NCI-H1048 (cell line): ENCODE measurements at places on chromosomes 5 and 9.

GRCh38 chr5:111224561-111225345 lies 569 bp downstream of the CAMK4 start:
- DNase-seq, result no peak

DNA sequence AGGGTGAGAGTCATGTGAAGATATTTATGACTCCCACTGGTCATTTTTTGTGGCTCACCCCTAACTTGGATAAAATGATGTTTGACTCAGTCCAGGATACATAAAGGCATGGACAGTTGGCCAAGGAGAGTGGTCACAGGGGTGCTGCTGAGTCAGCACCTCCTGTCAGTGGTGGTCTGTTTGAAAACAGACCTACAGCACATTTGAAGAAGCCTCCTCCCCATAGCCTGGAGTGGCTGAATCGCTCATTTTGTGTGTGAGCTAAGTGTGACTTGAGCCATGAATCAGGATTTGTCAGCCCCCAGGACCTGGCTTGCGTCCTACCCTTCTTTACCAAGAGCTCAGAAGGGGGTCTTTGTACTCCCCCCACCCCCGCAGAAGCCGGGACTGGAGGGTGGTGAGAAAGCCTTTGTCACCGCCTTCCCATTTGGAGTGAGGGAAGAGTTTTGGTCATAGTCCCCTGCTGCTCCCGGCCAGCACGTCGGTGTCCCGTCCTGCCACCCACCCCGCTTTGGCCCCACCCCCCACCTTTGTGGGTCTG lies 35.6 kb downstream of the TRIO start:
- DNase-seq, result no peak

- DNase-seq, result no peak
Measured at GRCh38 chr5:53479590-53480415, 626 bp upstream of the FST start.

DNA sequence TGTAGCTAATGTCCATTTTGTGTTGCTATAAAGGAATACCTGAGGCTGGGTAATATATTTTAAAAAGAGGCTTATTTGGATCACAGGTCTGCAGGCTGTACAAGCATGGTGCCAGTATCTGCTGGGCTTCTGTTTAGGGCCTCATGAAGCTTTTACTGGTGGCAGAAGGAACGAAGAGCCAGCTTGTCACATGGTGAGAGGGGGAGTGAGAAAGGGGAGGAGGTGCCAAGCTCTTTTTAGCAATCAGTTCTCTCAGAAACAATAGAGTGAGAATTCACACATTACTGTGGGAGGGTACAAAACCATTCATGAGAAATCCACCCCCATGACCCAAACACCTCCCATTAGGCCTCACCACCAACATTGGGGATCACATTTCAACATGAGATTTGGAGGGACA lies 340.9 kb downstream of the RASEF start:
- no peak for DNase-seq

- DNase-seq, result peak; percentile 83
Measured at GRCh38 chr5:178204182-178204934, at the start of gene HNRNPAB. Gene HNRNPAB, plus strand, starts transcription at chr5:178204533. Its CDS starts 305 bp downstream, at chr5:178204838.

GRCh38 chr9:96486386-96487028 lies 36.5 kb downstream of the HABP4 start:
- no peak for DNase-seq

DNA sequence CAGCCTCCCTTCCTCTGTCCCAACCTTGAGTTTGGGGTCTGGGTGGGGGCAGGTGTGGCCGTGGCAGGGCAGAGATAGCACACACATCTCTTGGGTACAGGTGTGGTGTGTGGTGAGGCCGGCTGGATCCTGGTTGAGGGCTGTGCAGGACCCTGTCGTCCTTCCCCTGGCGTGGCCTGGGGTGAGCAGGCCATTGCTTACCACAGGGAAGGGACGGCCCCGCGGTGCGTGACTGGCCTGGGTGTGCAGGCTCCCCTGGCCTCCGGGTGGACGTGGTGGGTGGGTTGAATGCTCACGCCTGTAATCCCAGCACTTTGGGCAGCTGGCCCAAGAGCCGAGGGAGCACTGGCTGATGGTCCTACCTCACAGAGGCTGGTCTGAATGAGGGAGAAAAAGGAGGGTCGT lies 1.2 kb downstream of the ARRDC1 start:
- no peak for DNase-seq

DNA sequence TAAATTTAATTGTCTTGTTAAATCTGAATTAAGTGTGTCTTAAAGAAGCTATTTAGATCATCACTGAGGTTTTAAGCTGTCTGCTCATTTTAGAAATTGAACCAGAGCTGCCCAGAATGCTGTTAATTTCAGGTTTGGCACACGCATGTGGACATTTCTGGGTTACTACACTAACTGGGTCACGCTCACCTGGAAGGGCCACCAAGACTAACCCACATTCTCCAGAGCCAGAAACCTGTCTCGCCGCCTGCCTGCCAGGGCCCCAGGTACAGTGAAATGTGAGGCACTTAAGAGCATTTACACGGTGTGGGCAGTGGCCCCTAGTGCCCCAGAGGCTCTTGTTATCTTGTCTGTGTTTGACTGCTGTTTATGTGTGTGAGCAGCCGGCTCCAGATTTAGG lies 46.6 kb downstream of the ATP10B start:
- no peak for DNase-seq

GRCh38 chr9:74696520-74696919 lies 191.2 kb downstream of the TRPM6 start:
- DNase-seq, result no peak

DNA sequence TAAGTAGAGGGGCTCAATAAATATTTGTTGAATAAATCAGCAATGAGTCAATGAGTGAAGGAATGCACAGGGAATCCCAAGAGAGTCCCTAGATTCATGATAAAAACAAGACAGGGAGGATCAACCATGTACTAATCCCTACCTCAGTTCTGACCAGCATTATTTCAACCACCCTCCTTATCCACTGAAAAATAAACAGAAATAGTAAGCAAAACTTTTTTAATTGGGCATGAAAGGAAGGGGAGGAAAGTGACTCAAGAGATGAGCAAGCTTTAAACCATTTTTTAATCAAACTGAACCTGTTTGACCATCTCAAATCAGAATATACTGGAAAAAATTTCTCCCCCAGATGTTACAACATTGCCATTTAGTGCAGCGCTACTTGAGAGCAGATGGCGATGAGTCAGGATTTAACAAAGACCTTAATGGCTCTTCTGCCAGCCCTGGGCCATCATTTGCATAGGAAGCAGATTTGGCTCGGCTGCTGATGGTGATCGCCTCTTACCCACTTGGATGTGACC lies 194.8 kb upstream of the SLC30A5 start:
- DNase-seq, result peak; percentile 67

DNA sequence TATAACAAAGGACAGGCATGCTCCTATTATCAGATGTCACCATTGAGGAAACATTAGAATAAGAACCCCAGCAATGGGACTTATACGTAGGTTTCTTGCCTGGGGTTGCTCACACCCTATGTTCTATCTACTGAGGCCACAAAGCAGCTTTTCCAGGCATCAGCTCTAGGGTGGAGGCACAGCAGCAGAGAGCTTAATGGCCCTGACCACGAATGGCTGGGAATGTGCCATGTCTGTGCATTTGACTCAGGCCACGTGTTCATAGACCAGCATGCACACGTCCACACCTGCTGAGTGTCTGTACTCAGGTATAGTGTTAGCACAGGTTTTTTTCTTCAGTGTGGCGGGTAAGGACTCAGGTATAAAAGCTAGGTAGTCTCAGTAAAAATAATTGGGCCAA lies 129.4 kb downstream of the AOPEP start:
- no peak for DNase-seq

GRCh38 chr5:95392593-95393182 lies 1.5 kb downstream of the FAM81B start:
- no peak for DNase-seq

DNA sequence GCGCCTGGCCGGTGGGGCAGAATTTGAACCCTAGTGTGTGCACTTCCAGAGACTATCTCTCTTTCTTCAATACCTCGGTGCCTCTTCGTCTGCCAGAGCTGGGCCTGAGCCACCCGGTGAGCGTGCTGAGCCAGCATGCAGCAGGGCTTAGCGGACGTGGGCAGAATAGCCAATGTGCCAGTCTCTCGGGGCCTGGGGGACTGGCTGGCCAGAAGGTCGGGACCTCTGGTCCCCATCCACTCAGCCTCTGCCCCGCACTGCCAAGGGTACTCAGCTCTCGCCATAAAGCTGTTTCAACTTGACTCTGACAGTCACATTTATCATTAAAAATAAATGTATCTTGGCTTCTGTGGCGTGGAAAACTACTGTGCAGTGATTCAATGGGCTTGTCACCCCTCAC lies 4.2 kb upstream of the FIBCD1 start:
- DNase-seq, result no peak

- no peak for DNase-seq
Measured at GRCh38 chr5:155897761-155898160, 429.2 kb upstream of the SGCD start.

- no peak for DNase-seq
Measured at GRCh38 chr9:7369384-7369821, 430.2 kb downstream of the DMAC1 start.

DNA sequence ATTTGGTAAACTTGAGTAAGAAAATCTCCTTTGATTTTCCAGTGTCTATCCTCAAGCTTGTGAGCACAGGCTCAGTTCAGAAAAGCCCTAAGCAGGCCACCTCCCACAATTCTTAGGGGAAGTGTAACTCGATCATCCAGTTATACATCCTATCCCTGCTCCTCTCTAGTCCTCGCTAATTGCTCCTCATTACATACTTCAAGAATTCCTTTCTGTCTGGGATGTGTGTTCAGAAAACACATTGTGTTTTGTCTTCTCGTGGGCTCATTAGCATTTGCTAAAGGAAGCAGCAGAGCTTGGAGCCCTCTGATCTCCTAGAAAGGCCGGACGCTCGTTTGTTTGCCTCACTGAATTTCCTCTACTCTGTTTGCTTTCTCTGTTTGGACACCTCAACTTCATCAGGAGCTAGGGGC lies 268.2 kb upstream of the RFX3 start:
- peak; percentile 75 for DNase-seq

DNA sequence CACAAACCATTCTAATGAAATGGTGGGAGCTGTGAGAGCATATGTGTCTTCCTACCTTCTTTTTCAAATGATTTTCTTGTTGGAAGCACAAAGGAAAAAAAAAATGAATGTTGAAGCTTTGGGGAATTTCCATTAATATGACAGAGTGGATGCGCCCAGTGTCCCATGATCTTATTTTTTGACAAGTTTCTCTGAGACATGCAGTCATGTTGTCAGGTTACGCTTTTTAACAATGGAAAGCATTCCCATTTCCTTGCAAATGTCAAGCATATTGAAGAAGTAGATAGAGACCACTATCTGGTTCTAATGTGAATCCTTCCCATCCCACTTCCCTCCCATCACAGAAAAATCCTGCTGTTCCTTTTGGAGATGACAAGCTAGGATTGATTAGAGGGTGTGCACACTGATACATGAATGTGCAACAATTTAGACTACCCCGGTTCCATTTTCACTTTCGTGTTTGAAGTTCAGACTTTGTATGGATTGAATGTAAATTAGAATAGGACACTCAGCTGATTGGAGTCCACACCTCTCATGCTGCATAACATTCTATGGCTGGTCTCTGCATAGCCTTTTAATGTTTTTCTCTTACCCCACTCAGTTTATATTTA lies 919.4 kb downstream of the TLE4 start:
- DNase-seq, result no peak

DNA sequence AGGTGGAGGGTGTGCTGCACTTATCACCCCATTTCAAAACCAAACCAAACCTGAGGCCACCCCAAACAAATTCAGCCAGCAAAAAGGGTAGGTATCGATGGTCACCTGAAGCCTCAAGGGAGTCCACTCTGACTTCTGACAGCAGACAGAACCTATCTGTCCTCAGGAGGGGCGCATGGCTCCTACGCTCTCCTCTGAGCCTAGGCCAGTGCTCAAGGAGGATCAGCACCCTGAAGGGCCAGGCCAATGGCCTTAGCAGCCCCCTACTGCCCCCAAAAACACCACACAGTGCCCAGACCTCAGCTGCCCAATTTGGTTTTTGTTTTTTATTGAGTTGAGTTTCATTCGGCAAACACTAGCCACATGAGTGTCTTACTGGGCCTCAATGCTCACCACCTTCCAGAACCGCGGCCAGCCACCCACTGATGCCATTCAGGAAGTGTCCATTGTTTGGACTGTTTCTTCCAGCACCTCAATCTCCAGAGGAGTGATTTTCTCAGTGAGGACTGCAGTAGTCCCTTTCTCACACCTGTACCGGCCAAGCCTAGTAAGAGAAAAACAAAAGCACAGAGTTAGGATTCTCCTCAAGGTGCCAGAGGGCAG lies 62.0 kb downstream of the PSMB7 start:
- DNase-seq, result no peak

GRCh38 chr9:27350382-27350976 lies 53.5 kb upstream of the EQTN start:
- DNase-seq, result no peak
